ENCODE measurements at places on chromosomes 16 and 17.

DNA sequence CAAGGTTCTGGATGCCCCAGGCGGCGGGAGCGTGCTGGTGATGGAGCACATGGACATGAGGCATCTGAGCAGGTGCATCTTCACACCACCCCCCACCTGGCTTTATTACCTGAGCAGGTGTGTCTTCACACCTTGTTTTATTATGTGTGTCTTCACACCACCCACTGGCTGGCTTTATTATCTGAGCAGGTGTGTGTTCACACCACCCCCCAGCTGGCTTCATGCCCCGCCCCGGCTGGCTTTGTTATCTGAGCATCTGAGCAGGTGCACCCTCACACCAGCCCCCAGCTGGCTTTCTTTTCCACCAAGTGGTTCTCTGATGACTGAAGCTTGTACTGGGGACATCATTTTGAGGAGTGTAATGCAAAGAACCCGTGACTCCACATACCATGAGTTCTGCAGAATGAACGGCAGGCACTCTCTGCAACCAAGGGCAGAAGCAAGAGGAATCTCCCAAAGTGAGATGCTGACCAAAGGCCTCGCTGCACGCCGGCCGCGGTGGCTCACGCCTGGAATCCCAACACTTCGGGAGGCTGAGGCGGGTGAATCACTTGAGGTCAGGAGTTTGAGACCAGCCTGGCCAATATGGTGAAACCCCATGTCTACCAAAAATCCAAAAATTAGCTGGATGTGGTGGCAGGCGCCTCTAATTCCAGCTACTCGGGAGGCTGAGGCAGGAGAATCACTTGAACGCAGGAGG lies 2.6 kb downstream of the FN3KRP start:
- DNase-seq: no peak

DNA sequence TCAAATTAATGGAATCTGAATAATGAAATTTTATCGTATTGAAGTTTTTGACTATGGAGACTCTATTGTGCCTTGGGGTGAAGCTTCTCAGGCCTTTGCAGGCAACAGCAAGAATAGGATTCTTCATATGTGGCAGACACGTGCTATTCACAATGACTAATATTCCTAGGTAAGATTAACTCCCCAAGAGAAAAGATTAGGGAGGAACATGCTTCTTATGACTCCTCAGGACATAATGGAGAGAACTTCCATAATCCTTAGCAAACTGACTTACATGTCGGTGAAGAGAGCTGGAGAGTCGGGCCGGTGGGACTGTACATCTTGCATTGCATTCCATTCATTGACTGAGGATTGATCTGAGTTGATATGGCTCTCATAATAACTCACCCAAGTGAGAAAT lies 48.9 kb upstream of the CORO6 start:
- no peak for DNase-seq

GRCh38 chr16:27154705-27155521 lies 48.4 kb upstream of the KDM8 start:
- peak; percentile 69 for DNase-seq

DNA sequence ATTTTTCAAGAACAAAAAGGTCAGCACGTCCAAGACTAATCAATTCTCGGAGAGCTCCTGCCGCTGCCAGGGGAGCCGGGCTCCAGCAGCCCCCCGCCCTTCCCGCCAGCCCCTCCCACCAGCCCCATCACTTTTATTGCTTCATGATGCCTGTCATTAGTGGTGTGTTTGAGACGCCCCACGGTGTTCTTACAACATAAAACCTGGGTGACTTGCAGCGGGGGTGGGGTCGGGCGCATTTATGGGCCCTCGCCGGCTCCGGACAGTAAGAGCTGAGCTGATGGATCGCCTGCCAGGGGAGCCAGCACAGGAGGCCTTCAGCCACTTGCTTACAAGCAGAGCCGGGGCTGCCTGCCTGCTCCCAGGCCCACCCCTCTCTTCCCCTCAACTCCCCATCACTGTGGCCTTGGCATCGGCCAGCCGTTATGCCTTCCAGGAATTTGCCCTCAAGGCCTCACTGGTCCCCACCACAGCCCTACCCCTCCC lies 82.9 kb upstream of the CBX4 start:
- DNase-seq: no peak

DNA sequence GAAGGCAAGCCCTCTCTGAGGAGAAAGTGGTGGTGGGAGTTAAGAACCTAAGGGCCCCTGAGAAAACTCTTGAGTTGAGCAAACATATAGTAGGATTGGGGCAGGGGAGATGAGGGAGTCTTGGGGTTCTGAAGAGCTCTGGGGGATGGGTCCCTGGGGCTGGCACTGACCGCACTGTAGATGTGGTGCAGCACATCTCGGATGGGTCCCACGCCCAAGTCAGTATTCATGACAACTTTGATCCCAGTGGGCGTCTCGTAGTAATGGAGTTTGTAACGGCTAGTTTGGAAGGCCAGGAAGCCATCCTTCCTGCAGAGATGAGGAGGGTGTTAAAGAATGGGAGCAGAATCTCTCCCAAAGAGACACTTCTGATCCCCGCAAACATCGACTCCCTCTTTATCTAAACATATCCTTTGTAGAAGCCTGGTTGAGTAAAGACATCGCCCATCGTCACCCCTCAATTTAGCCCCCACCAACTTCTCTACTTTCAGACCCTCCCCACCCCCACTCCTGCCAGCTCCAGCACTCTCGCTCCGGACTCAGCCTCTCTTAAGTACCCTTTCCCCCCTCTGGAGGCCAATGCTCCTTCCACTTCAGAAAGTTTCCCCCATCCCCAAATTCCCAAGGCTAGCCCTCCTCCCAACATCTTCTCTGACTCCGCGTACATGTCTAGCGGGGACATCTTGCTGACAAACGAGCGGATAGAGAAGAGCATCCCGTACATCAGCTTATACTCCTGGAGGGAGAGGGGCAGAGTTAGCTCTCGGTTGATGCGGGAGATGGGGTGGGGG lies 710 bp downstream of the TRAPPC1 start:
- no peak for DNase-seq

- no peak for DNase-seq
Measured at GRCh38 chr16:11256661-11257130, 692 bp upstream of the SOCS1 start.

- no peak for DNase-seq
Measured at GRCh38 chr16:31093132-31093703, 1.4 kb downstream of the VKORC1 start.

DNA sequence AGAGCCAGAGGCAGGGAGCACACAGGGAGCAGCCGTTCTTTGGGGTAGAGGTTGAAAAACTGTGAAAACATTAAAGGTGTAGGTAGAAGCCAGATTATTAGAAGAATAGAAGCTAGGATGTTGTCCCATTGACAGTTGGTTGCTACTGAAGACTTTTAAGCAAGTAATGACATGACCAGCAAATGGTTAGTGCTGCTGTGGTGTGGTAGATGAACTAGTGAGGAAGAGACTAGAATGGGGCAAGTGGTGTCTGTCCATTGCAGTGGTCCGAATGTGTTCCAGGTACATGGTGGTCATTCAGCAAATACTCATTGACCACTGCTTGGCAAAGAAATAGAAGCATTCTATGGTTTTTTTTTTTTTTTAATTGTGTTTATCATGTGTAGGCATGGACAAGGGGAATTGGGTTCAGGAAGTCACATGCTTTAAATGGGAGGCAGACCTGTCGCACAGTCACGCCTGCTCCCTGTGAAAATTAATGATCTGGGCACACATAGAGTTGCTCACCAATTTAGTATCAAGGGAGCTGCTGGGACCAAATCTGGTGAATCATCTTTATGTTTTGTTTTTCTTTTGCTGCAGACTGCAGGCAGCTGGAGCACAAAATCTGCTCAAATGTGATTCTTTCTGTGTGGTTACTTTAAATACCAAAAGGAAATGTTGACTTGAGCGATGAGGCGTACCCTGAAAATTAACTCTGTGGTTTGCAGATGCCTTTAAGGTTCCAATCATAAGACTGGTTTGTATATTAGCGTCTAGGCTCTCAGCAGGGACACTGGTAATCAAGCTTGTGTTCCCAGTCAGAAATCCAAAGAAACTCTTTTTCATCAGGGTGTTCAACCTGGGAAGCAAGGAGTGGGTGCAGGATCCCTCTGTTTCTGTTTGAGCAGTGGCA lies 30.7 kb downstream of the YPEL2 start:
- DNase-seq: peak; percentile 42

All from CD4-positive, alpha-beta T cell treated with Interleukin-12 subunit alpha and Interleukin-12 subunit beta, for 1 hour (primary cell).